ENCODE measurements at places on chromosomes 4 and X.

- DNase-seq, result no peak
Observed at GRCh38 chrX:7941390-7942042, 14.3 kb upstream of the PNPLA4 start.

GRCh38 chrX:32673193-32673592 is 538.2 kb downstream of the DMD start:
- DNase-seq, result no peak

GRCh38 chr4:113844369-113844768 is 82.8 kb upstream of the CAMK2D start:
- DNase-seq, result no peak

DNA sequence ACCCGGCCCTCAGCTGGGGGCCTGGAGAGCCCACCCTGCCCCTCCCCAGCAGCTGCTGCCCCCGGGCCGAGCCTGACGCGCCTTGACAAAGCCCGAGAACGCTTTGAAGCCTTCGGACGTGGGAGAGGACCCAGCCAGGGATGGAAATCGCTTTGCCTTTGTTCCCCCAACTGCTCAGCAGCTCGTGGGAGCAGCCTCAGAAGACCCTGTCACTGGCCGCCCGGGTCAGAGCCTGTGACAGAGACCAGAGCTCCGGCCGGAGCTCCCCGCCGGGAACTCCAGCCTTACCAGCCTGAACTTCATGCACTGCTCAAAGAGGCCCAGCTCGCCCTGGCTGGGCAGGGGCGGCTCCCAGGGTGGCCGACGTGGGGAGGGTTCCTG is 2.6 kb upstream of the SLC6A8 start:
- no peak for DNase-seq

DNA sequence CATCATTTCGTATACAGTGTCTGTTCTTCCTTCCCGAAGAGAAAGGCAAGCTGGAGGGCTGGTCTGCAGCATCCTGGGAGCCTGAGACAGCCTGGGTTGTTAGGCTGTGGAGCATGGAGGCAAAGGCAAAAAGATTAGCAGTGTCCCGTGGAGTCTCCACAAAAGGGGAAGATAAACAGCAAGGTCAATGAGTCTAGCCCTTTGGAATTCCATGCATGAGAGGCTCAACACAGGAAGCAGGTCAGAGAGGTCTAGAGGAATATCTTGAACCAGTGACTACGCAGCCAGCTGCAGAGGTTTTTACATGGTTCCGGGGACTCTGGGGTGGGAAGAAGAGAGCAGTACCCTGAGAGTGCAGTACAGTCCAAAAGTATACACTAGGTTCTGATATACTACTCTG is 12.2 kb upstream of the MCF2 start:
- DNase-seq, result no peak

GRCh38 chrX:150587585-150588503 is 19.4 kb downstream of the MTM1 start:
- no peak for DNase-seq

DNA sequence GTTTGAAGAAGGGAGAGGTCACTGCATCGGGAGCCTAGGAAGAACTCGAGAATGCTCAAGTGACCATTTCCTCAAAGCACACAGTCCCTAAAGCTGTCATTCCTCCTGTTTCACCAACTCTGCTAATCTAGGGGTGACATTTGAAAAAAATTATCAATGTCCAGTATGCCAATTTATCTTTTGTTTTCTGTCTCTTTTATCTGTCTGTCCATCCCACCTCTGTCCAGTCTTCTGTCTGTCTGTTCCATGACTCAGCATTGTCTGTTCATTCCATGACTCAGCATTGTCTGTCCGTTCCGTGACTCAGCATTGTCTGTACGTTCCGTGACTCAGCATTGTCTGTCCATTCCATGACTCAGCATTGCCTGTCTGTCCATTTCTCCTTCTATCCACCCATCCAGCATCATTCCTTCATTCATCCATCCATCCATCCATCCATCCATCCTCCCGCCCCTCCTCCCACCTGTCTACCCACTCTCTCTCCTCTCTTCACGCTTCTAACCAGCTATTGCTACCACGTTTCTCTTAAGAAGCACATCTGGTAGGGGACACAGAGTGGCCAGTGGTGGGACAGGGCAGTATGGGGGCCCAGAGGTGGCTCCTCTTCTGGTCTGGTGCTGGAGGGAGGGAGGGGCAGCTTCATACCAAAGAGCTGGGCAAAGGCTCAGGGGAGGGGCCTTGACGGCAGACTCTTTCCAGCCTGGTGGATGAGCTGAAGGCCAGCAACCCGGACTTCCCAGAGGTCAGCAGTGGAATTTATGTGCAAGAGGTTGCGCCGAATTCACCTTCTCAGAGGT is 34.1 kb downstream of the HTRA3 start:
- DNase-seq, result no peak
